SHP77 treated with DMSO at 0.1 percent for 48 hours (cell line): ENCODE measurements at places on chromosomes 12 and 14.
A peak's percentile ranks its signal among the peaks of the same experiment; 100 is the strongest.

GRCh38 chr14:33285902-33286700, 347.4 kb downstream of the NPAS3 start:
- no peak for DNase-seq

GRCh38 chr14:88522393-88522792, 32.4 kb downstream of the PTPN21 start:
- DNase-seq: no peak

DNA sequence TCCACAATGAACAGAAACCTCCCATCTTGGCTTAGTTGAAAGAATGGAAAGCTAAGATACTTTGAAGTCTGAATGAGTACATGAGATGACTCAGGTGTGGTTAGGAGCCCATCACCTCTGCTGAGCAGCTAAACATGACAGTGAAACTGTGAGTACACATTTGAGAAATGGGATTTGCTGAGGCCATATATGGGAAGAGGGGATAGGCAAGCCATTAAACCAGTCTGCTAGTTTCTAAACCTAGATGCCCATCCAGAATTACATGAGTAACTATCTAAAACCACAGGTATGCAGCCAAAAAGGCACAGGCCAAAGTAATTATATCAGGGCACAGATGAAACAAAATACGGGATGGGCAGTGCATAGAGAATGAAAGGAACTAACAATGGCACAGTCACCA, 41.2 kb downstream of the NKX2-1 start:
- no peak for DNase-seq

DNA sequence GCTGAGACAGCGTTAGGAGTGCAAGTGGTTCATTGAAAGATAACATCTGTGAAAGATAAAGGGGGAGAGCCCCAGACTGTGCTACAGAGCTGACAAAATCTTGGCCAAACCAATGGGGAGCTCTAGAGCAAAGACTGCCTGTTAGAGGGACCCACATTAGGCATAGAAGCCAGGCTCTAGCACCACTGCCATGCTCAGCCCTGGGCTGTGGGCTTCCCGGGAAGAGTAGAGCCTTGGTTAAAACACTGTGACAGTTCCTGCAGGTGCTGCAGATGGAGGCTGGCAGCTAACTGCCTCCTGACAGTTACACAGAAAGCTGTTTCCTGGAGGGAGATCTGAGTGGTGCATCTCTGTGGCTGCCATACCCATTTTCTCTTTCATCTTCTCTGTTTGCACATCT, 23.0 kb downstream of the TSHR start:
- no peak for DNase-seq

GRCh38 chr14:32014057-32014456, 63.0 kb upstream of the ARHGAP5 start:
- no peak for DNase-seq

DNA sequence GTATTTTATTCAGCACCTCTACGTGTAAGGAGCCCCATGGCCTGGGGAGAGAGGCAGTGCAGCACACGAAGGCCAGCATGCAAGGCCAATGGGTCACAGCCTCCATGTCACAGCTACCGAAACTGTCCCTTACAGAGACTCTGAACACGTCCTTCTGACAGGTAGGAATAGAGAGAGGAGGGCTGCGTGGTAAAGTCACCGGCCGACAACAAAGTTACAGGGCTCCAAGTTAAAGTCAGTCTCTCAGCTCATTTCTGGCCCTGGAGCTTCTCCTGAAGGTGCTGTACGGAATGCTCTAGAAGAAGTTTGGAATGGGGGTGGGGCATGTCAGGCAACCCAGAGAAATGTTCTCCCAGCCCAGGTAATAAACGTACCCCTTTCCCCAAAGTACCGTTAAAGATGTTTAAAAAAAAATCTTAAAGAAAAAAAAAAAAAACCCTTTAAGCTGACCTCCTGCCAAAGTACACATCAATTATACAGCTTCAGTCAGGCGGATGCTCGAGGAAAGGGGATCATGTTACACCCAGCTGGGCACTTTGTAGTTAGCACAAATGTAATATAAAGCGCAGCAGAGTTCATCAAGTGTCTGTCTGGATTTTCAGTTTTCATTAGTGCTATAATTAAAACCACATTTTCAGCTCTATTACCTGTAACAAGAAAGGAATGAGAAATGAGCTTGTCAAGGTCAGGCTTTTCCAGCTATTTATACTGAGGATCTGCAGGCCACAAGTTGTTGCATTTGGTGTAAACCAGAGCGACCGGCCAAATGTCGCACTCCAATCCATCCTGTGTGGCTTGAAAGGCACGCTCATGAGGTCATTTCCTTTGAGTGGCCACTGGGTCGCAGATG, 53.3 kb upstream of the CDKN3 start:
- peak; percentile 76 for DNase-seq

DNA sequence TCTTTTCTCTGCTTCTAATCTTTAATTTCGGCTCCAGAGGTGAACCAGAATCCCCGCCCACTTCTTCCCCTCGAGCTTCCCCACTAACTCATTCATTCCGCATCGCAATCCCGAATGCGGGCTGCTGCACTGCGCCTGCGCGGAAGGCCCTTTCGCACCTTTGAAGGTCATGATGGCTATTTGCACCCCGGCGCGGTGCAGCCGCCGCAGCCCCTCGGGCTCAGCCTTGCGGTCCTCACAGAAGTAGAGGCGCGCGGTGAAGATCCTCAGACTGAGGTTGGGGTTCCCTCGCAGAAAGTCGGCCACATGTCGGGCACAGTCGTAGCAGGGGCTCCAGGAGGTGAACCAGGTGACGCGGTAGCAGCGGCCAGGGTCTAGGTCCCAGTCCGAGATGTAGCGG, 7.6 kb downstream of the AICDA start:
- no peak for DNase-seq

DNA sequence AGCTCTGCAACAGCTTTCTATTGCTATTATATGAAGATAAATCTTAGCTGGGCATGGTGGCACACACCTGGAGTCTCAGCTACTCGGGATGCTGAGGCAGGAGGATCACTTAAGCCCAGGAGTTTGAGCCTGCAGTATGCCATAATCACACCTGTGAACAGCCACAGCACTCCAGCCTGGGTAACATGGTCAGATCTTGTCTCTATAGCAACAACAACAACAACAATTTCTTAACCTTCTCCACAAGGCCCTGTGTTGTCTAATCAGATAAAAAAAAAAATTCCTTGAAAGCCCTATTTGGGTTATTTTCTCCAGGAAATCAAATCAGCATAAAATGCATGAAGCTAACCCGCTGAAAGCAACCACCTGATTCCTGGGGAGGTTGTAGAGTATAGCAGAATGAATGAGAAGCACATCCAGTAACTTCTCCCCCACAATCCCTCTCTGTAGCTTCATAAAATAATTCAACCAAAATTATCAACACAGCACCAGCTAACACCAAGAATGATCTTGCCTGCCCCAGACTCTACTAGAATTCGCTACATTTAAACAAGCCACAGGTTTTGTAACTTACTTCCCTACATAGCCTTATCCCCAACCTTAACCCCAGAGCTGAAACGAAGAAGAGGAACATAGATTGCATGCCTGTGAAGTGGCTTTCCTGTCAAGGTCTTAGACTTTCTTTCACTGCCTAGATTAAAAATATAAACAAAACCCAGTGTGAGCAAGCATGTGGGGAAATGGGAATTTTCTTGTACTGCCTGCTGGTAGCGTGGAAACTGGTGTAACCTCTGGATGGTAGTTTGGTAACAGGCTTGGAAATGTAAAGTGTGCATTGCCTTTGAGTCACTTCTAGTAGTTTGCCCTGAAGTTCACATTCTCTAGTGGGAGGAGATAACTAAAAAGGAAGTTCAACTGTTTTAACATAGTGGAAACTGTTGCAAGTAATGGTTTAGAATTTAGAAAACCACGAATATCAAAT, 6.0 kb upstream of the STK38L start:
- DNase-seq: no peak

DNA sequence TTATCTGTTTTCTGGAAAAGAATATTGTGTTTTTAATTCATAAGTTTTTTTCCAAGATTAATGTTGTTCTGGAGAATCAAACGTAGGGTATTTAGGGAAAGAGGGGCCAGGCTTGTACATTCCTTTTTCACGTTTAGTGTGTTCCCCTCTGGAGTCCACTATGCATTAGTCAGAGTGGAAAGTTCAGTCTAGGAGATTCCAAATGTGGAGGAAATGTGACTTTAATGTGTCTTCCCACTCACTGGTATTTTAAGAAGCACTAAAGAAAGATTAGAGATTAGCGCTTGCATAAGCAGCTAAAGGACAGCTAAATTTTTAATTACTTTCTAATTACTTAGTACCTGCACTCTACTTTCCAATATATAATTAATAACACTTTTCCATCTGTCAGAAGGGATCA, 4.4 kb upstream of the PDE6H start:
- no peak for DNase-seq

- DNase-seq: no peak
These were observed 1.5 kb downstream of the CLECL1 start for GRCh38 chr12:9731393-9731792.

GRCh38 chr14:32542507-32542906, 213.4 kb downstream of the AKAP6 start:
- DNase-seq: no peak

GRCh38 chr12:84702001-84702400, 210.6 kb downstream of the SLC6A15 start:
- no peak for DNase-seq

DNA sequence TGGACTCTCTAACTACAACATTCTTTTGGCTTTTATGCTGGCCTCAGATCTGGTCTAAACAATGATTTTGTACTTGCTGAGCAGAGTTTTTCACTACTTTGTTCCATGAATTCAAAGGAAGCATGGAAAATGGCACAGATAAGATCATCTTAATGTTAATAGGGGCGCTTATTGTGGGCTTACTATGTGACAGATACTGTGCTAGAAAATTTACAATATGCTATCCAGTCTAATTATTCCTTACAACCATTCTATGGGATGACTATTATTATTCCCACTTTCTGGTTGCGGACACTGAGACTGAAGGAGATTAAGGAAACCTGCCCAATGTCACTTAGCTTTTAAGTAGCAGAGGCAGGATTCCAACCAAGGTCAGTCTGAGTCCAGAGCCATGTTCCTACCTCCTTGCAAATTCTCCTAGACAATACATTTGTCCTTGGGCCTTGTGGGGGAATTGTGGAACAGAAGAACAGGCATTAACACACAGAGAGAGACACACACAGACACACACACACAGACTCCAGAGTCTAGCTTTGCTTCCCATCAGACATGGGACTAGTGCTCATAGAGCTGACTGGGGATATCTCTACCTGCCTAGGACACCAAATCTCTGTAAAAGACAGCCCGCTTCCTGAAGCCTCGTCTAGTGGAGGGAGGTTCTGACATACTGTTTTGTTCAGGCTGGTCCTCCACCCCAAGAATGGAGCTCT, 107.7 kb downstream of the SLC38A1 start:
- no peak for DNase-seq

DNA sequence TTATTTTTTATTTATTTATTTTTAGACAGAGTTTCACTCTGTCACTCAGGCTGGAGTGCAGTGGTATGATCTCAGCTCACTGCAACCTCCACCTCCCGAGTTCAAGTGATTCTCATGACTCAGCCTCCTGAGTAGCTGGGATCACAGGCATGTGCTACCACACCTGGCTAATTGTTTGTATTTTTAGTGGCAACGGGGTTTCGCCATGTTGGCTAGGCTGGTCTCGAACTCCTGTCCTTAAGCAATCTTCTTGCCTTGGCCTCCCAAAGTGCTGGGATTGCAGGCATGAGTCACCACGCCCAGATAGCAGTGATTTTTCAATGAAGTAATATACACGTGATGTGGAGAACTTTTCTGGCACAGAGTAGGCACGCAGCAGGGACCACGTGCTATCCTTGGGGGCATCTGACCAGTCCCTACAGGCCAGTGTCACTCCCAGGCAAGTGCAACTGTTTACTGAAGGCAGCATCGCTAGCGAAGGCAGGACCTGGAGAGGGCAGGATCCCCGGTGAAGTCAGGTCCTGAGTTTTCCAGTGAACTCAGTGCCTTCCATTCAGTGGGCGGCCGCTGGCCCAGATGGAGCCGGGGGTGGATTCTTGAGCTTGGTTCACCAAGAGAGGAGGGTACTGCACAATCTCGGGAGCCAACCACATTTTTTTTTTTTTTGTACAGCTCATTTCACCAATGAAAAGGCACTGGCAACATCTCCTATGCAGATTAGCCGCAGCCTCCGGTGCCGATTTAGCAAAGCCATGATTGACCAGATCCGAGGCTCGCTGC, 11.1 kb upstream of the CLMN start:
- no peak for DNase-seq

GRCh38 chr14:46057799-46058198, 593.8 kb downstream of the RPL10L start:
- no peak for DNase-seq

GRCh38 chr12:71476513-71476912, 36.9 kb downstream of the LGR5 start:
- DNase-seq: no peak

DNA sequence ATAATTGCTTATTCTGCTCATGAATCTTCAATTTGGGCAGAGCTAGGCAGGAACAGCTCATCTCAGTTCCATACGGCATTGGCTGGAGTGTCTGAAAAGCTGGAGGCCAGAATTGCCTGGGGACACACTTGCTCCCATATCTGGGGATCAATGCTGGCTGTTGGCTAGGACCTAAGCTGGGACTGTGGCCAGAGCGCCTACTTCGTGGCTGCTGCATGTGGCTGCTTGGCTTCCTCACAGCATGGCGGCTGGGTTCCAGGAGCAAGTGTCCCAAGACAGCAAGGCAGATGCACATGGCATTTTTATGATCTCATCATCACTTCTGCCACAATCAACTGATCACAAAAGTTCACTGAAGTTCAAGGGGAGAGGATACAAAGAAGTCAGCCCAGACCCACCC, 200.2 kb downstream of the TTC8 start:
- no peak for DNase-seq

GRCh38 chr12:16323010-16323409, 24.4 kb upstream of the MGST1 start:
- DNase-seq: no peak

DNA sequence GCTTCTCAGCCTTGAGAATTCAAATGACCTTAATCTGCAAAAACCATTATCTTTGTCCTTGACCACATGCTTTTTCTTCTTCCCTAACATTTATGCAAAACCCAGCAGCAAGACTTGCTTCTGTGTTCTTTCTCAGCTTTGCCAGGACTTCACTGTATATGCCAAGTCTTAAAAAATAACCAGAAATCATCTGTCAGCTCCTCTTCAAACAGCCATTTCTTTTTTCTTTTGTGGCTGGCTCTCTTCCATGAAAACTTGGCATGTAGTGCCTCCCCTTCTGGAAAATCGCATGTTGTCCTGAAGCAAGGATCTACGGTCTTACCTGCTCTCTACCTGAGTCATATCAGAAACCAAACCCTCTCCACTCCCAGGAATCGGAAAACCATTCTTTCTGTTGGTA, 364.9 kb downstream of the RPS29 start:
- no peak for DNase-seq

DNA sequence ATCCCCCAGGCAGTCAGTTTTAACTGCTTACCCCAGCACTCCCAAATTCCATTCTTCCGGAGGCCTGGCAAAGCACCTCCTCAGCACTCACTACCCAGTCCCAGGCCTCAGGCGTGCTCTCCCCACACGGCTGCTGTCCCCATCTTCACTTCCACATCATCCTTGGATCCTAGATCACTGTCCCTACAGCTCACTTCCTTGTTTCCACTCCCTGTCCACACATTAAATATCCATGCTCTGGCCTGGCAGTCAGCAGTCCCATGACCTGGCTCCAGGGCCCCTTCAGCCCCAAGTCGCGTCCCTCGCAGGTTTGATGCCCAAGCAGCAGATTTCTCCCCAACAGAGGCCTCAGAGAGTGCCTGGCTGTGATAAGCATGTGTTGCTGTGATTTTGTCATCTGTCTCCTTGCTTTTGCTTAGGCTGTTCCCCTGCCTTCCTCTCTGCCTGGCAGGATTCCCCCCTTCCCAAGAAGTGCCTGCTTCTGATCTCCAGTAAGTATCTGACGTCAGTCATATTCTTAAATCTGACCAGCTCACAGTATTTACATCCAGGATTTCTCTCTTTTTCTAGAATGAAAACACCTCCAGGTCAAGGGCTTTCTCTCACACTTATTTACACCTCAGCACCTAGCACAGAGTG, 241.7 kb downstream of the ZFP36L1 start:
- DNase-seq: no peak
